Left cardiac atrium (tissue), 4 donors: ENCODE measurements at places on chromosomes 3 and 15. TPM values are rescaled to one million over a fixed set of nuclear protein-coding genes. Genes with fewer than 3 reads are reported as not detected.

MAP6D1 gene
- 2.0 TPM for total RNA-seq

DNA sequence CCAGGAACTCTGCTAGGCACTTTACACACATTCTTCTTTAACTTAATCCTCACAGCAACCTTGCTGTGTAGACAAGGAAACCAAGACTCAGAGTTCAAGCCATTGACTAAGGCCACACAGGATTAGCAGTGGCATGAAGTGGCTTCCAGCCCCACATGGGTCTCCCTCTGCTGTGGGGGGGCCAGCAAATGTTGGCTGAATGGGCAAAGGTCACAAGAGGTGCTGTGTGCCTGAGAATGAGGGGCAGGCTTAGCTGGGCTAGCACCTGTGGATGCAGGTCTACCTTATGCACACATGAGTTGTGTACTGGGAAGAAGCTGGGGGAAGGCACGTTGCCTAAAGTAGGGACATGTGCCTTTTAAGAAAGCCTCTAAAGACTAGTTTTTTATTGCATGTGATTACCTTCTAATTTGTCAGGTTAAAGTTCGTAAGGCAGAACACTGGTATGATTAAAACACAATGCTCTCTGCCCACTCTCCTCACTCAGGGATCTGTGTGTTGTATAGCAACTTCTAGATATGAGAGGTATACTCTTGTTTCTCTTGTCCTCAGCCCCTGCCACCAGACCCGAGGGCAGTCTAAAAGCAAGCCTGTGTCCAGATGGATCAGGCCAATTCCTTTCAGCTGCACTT, 10.9 kb downstream of the BAHD1 start:
- DNase-seq = no peak

GRCh38 chr3:60055765-60056164, 1005.9 kb upstream of the CFAP20DC start:
- DNase-seq = no peak

- DNase-seq = no peak
Observed at GRCh38 chr3:192817053-192817452, 89.7 kb upstream of the FGF12 start.

GRCh38 chr3:16478516-16478915, 35.0 kb downstream of the RFTN1 start:
- no peak for DNase-seq

- DNase-seq = no peak
Observed at GRCh38 chr3:155983834-155984474, 113.5 kb downstream of the GMPS start.

DNA sequence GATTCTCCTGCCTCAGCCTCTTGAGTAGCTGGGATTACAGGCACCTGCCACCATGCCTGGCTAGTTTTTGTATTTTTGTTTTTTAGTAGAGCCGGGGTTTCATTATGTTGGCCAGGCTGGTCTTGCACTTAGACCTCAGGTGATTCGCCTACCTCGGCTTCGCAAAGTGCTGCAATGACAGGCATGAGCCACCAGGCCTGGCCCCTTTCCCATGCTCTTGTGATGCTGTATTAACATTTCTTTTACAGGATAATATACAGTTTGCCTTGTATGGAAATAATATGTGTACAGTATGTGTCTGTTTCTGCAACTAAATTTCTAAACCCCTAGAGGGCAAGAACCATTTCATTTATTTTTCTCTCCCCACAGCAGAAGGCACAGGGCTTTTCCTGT, 37.8 kb downstream of the SCG5 start:
- DNase-seq = no peak

KCNAB1 gene
- total RNA-seq = 3.5 TPM

DNA sequence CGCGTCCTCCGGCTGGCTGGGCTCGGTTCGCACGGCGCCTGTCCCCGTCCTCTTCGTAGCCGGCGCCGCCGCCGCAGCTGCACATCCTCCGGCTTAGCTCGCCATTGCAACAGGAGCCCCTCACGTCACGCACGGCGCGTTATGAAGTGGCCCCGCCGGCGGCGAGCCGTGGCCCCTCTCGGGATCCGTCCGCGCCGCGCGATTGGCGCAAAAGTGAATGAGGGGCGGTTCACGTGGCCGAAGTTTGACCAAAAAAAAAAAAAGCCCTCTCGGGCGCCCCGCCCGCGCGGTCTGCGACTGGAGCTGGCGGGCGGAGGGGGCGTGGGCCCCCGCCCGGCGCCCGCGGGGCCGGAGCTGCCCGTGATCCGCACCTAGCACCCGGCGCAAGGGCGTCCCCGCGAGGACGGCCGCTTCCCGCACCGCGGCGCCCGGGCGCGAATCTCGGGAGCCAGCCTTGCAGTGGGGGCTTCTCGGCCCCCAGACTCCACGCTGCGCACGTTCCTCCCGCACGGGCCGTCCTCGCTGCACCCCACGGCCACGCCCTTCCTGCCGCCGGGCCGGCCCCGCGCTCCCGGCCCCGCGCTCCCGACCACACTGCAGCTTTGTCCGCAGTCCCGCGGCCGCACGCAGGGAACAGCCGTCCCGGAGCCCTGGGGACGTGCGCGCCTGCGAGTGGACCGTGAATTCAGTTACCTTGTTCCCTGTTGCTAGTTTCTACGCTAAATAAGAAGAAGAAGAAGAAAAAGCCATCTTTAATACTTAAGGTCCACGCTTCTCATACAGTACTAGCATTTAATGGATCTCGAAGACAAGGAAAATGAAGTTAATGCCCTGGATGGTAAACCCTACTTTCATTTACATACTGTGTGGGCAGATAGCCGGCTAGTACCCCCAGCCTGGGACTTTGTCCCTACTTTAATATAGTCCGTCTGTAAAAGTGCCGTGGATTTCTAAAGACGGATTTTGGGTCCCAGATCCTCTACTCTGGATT, at the start of gene CHSY1:
TSS of gene CHSY1 (minus strand) at position 219 of the 991 bp plus-strand sequence. CDS start 592 bp downstream, outside the sequence.
- DNase-seq = peak; percentile 96

ZNF717 gene
- 8.7 TPM for total RNA-seq

- no peak for DNase-seq
Observed at GRCh38 chr3:194782698-194783404, 97.2 kb downstream of the FAM43A start.

DNA sequence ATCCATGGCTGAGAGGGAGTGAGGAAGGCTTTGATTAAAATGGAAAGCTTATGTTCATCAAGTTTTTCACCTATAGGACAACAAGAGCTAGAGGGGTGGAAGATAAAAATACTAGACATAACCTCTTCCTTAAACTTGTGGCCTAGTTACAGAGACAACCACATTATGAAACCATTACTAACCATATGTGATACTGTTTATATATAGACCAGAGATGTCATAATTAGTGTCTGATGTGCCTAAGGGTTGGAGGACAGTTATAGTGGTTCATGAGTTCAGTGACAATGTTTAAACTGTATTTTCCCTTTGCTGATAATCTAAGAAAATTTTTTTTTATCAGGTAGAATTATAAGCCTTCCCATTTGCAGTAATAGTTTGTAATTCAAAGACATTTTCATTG, 23.7 kb downstream of the PHLDB2 start:
- DNase-seq = no peak

BNIP2 gene
- 86.5 TPM for total RNA-seq

IGSF10 gene
- 11.5 TPM for total RNA-seq

GRCh38 chr15:52422001-52422400, 106.7 kb downstream of the MYO5A start:
- DNase-seq = no peak

- DNase-seq = no peak
Observed at GRCh38 chr3:112860898-112861297, 14.2 kb upstream of the CD200R1L start.

GRCh38 chr3:149179220-149179619, 42.4 kb downstream of the CP start:
- no peak for DNase-seq

ZIC1 gene
- total RNA-seq = not detected

DNA sequence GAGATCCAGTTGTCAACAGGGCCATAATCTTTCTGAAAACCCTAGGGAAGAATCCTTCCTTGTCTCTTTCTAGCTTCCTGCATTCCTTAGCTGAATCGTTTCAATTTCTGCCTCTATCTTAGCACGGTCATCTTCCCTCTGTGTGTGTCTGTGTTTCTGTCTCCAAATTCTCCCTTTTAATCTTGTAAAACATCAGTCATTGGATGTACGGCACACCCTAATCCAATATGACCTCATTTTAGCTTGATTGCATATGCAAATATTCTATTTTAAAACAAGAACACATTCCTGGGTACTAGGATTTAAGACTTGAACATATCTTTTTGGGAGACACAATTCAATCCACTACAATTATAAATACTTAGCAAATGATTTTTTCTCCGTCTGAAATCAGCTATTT, 600.3 kb downstream of the GBE1 start:
- DNase-seq = no peak

DNA sequence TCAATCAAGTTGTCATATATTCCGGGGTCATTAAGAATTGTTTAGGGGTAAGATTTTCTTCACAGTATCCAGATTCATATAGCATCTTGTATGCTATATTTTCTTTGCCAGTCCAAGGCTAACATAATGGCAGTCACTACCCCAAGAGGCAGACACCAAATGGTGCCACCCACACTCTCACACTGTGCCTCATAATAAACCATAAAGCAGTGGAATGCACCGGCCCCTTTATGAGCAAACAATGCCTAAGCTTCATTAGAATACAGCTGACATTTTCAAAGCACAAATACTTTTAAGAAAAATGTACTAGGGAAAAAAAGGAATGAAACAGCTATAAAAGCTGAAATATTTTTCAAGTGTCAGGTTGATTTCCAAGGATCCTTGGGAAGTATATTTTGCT, 121.6 kb downstream of the TFDP2 start:
- no peak for DNase-seq

STRA6 gene
- total RNA-seq = not detected

DAG1 gene
- 91.4 TPM for total RNA-seq

DNA sequence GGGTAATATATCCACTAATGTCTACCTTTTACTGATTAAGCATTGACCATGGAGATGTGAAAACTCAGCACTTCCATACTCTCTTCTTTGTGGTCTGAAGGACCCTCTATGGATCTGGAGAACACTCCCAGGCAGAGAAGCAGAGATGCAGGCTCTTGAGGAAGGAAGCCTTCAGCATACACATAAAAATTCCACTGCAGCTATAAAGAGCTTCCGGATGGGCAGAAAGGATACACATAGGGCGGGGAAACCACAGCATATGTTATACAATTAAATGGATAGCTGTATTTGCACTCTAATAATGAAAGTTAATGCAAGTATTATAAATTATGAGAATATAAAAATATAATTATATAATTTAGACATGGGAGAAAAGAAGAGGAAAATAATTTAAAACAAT, 1258.2 kb upstream of the ALCAM start:
- DNase-seq = no peak

LDHAL6B gene
- not detected for total RNA-seq

GRCh38 chr3:12785096-12785495, 11.4 kb upstream of the CAND2 start:
- no peak for DNase-seq

GRCh38 chr3:34972481-34972880, 666.8 kb upstream of the ARPP21 start:
- no peak for DNase-seq

TRIM42 gene
- not detected for total RNA-seq

TMEM89 gene
- not detected for total RNA-seq

DNA sequence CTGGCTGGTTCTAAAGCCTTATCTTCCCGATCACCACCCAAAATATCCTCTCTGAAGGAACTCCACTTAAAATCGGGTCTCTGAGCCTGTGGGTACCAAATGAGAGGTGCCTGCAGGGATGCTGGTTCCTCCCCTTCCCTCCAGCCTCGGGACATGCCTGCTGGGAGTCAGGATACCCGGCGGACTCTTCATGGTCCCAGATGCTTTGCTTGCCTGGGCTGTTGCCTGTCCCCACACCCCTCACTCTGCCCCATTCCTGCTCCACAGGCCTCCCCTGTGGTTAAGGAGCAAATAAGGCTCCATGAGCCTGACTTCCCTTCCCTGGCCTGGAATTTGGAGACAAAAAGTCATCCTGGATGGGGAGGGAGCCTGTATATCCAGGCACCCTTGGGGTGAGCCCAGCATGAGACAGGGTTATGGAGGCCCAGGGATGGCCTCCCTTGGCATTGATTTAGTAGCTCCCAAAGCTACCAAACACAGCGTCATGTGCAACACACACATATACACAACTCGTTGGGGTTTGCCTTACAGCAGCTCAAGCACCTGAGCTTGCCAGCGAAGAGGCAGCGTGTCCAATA, 12.3 kb upstream of the CORO2B start:
- DNase-seq = no peak

SPTBN5 gene
- 1.7 TPM for total RNA-seq
